ENCODE measurements at places on chromosomes 5 and 9.

DNA sequence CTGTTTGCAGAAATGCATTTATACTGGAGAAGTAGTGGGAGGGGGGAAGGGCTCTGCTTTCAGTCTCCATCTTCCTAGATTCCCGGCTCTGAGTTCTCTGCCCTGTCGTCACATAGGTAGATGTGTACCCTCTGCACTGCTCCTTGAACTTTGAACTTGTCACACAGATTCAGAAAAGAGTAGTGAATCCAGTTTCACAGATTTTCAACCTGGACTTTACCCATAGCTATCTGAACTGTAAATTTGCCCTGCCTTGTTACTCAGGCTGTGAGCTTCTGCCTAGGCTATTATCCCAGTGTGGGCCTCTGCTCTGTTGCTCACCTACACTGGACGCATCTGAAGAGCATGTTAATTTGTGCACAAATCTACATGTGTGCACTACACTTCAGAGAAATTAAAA is 12.8 kb upstream of the C9orf152 start:
- DNase-seq, result no peak

DNA sequence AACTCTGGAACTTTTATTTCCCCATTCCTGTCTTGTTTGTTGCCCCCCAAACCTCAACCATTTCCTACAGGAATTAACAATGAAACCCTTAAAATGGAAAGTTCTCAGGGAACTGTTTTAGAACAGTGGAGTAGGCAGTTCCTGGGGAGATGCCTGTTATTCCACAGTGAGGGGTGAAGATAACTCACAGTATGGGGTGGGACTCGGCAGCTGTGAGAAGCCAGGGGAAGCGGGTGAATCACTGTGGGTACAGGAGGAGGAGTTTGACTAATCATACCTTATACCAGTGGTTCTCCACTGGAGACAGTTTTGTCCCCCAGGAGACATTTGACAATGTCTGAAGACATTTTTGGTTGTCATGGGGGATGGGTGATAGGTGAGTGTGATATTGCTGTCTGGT is 36.9 kb upstream of the GLRA1 start:
- no peak for DNase-seq

DNA sequence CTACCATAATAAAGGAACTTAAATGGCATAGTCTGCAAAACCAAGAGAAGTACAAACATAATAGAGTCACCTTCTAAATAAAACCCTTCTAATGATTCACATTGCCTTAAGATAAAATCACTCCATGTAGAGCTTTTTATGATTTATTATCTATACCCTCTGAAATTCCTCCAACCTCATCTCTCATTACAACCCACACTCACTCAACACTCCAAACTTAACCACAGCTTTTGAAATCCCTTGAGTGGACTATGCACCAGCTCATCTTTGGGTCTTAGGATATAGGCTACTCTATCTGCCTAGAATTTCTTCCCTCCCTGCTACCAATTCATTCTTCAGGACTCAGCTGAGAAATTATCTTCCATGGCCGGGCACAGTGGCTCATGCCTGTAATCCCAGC is 122.5 kb downstream of the CETN3 start:
- DNase-seq, result no peak

DNA sequence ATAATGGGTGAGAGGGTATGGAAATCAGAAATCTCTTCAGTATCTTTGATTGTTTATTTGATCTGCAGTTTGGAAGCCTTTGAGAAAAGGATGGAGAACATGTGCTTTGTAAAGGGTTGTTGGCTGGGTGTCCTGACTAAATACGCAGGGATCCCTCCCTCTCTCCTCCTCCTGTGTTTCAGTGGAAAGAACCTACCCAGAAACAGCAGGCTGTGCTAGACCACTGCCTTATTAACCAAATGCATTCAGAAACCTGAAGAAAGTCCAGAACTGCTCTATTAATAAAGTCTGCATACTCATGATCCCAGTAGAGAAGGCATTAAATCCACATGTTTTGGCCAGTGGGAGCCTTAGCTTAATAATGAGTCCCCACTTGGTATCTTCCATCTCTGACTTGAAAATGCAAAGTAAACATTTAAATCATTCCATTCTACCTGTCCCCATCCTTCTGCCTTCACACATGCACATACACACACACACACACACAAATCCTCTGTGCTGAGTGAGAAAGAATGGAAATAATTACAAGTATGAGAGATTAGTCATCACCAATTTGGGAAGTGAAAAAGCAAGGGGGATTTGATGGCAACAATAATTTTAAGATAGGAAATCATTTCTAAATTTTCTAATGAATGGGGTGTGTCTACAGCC is 10.0 kb upstream of the LECT2 start:
- DNase-seq, result no peak

DNA sequence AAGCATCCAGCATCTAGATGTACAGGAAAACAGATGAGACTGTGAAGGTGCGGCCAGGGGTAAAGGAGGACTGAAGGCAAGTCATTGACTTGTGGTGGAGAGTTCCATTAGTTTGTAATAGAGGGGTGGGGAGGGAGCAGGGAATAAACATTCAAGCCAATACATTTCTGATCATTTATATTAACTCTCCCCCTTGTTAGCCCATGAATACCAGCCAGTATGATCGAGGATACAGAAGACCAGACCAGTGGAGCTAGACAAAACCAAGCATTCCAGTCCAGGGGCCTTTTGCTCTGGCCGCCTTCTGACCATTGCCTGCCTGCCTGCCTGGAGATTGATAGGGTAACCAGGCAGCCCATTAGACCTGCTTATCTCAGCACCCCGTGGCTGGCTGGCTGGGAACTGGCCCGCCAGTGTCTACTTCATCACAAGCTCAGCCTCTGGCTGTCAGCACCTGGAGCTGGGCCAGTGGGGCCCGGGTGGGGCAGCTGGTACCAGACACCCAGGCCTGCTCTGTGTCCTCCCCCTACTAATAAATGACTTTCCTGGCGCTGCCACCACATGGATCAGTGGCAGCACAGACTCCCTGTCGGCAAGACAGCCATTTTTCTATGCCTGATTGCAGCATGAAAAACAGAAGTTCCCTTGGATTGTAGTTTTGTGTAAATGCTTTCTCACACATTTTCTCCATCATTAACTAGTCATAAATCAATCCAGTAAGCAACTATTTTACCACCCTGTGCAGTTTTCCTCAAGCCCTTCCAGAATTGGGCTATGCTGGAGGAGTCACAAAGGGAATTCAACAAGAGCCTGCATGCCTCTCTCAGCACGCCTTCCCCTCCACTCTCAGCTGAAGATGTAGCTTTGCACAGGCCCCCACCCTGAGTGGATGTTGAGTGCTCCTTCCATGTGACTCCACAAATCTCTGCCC is 181.3 kb downstream of the SNCAIP start:
- DNase-seq, result no peak

DNA sequence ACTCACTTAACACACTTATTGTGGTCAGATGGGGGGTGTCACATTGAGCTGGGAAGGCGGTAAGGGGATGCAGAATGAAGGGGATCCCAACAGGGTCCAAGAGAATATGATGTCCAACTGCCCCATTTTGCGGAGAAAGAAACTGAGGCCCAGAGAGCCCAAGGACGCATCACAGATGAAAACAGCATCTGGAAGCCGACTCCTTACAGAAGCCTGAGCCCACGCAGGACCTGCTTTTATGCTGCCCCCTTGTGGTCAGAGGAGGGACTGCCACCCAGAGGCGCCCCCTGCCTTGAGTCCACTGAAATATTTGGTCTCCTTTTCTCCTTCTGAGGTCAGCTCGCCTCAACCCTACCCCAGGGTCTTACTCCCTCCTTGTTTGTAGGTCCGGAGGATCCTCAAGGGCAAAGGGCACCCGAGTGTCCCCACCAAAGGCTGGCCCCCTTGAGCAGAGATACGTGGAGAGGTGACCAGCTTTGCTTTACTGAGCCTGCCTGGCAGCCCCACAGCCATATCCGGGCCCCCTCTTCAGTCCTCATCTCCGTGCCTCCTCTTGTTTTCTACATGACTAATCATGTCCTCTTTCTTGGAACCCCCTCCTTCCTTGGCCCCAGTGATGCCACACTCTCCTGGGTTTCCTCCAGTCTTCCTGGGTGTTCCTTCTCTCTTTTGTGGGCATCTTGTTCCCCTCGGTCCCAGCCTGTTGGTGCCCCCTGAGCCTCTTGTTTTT is 30.0 kb upstream of the TTLL11 start:
- no peak for DNase-seq

DNA sequence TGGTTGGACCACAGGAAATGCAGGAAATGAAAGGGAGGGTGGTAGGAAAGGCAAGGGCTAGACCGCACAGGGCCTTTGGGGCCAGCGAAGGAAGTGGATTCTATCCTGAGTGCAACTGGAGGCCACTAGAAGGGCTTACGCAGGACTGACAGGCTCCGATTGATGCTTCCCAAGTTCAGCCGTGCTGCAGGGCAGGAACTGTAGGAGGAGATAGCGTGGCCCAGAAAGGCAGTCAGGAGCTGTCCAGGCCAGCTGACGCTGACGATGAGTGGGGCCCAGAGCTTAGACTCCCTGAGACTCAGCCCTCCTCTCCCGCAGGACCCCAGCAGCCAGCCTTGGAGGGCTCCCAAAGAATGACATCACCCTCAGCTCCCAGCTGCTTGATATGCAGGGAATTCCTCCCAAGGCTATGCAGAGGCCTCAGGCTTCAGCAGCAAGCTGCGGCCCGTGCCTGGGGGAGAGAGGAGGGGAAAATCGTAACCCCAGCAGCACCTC is 48.8 kb downstream of the KCNIP1 start:
- no peak for DNase-seq

- no peak for DNase-seq
Observed at GRCh38 chr5:41747301-41747700, 122.9 kb downstream of the OXCT1 start.

- DNase-seq, result no peak
Observed at GRCh38 chr9:98342820-98343210, 87.4 kb upstream of the TBC1D2 start.

- no peak for DNase-seq
Observed at GRCh38 chr9:129958796-129959195, 84.2 kb downstream of the FNBP1 start.

DNA sequence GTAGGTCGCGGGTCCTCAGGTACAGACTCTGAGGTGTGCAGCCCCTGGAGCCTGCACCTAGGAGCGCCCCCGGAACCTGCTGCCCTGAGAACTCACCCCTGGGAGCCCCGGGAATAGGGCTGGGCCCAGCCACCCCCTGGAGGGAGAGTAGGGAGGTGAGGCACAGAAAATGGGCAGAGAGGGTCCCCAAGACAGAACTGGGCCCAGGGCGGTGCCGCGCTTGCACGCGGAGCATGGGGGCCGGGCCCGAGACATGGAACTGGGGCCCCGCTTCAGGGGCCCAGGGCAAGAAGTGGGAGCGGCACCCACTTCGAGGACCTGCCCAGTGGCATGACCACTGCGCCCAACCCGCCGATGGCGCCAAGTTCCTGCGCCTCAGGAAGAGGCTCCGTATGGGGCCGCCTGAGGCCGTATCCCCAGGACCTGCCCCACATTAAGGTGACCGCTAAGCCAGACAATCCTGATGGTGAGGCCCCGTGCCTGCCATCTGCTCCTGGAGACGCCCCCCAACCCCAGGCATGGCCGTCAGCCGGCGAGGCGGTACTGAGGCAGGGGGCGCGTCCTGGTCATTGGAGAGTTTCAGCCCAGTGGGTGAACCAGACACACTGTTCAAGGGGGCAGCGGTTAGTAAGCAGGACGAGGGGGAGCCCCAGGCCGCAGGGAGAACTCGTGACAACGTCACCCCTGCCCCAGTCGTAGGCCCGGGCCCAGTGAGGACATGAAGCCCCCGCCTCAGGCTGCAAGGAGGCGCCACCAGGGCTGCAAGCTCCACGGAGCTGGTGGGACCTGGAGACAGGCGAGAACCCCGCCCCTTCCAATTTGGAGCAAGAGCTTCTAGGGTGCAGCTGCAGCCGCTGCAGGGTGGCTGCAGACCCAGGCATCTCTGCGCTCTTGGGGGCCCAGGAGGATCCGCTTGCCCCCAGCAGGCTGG is 89.5 kb upstream of the PUM3 start:
- DNase-seq, result no peak

DNA sequence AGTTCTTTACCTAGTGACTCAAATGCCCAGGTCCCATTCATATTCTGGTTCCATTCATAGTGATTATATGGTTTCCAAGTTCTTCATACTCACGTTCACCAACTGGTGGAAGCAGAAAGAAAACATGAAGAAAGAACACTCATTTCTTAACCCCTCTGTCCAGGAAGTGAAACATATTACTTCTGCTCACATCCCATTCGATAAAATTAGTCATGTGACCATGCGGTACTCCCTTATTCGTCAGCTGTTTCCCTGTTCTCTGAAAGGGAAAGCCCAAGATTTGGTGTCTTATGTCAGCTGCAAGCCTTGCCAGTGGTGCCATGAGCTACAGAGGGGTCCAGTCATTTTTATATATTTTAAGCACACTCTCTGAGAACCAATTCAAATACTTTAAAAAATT is 387.0 kb upstream of the DMAC1 start:
- DNase-seq, result no peak

Measured in NCI-H1436 treated with DMSO at 0.1 percent for 48 hours (cell line).